ENCODE measurements at places on chromosomes 3 and 15.

DNA sequence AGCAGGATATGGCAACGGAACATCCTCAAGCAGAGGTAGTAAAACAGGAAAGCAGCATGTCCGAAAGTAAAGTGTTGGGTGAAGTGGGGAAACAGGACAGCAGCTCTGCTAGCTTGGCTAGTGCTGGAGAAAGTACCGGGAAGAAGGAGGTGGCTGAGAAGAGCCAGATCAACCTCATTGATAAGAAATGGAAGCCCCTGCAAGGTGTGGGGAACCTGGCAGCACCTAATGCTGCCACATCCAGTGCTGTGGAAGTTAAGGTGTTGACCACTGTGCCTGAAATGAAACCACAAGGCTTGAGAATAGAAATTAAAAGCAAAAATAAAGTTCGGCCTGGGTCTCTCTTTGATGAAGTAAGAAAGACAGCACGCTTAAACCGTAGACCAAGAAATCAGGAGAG is 14.3 kb upstream of the ZBTB47 start:
- DNase-seq: no peak

GRCh38 chr15:67715170-67715569 is 110.1 kb upstream of the SKOR1 start:
- DNase-seq: no peak

- DNase-seq: no peak
These were observed 126.7 kb upstream of the PHLDB2 start for GRCh38 chr3:111732252-111732879.

DNA sequence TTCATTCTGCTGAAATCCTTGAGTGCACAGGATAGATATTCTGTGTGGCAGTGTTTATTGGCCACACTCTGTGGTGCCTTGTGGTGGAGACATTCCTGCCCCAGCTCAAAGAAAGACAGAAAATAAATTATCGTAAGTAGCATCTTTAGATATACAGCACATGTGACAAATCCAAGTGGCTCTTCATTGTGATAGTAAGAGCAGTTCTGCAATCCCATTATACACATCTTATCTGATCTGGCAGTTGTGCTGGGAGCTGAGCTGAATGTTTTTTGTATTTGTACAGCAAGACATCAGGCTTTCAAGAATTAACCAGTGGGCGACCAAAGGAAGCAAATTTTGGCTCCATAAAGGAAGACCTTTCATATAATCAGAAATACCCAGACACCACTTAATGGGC is 235.3 kb upstream of the MRPL3 start:
- no peak for DNase-seq

GRCh38 chr15:48001393-48002039 is 119.3 kb upstream of the SLC24A5 start:
- DNase-seq: no peak

- DNase-seq: no peak
These were observed 11.5 kb downstream of the TCF12 start for GRCh38 chr15:56929933-56930332.

- no peak for DNase-seq
These were observed 38.6 kb downstream of the MGA start for GRCh38 chr15:41698779-41699178.

DNA sequence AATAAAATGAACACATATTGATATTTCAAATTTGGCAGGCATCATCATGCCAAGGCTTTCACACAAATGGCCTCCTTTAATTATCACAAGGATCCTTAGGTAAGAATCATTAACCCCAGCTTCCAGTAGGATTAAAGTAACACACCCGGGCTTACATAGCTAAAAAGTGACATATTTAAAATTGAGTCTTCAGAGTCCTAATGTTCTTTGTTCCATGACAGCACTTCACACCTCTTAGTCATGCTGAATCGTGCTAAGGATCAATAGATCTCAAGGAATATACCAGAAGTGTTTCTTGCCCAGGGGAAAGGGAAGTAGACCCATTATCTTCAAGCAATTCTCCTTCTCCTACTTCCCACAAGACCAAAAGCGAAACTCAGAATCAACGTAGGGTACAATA is 76.6 kb upstream of the SOX2 start:
- DNase-seq: no peak

GRCh38 chr3:69451594-69451993 is 65.7 kb upstream of the FRMD4B start:
- peak; percentile 20 for DNase-seq

- DNase-seq: no peak
These were observed 43.3 kb downstream of the PLOD2 start for GRCh38 chr3:146117406-146118285.

GRCh38 chr3:195956577-195956976 is 48.2 kb upstream of the TNK2 start:
- no peak for DNase-seq

DNA sequence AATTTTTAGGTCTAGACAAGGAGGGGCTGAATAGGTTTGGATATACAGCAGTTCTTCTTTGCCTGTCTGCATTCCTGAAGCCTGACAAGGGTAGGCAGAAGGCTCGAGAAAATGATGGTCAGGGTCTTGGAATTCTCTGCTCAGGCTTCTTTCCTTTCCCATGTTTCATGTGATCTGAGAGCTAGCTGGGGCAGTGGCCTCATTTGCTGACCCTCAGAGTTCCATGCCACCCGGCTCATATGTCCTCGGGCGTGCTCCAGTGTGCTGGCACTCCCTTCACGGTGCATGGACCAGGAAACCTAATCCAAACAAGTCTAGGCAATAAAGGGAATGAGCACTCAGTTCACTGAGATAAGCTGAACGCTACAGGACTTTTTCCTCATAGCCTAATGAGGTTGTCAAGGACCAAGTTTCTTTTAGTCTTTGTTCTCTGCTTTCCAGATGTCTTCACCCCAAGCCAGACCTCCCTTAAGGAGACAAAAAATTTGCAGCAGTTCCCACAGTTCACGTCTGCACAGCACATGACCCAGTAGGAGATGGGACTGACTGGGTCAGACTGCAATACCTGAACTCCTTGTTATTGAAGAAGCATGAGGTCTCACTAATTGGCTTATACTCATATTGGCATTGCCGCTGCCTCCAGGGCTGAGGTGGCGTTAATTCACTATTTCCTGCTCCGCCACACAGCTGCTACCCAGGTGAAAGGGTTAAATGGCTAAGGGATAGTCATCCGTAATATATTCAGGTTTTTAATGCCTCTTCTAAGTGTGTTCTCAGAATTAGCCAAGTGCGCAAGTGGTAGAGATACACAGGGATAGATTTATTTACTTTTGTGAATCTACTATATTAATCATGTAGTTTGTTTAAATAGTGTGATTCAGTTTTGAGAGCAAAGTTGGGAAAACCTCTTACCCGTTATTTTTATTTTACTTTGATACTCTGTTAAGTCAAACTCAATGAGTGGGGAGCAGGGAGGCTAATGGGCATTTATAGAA is 15.3 kb upstream of the RTP4 start:
- no peak for DNase-seq

- no peak for DNase-seq
These were observed 452.1 kb upstream of the PPP2R3A start for GRCh38 chr3:135513106-135514059.

DNA sequence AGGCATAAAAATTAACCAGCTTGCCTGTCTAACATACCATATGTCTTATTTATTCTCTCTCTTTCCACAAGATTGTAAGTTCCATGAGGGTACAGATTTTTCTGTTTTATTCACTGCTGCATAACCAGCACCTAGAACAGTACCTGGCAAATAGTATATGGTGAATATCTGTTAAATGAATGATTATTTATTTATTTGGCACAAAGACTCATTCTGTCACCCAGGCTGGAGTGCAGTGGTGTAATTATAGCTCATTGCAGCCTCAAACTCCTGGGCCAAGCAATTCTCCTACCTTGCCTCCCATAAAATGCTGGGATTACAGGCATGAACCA is 24.9 kb downstream of the DENND4A start:
- DNase-seq: no peak

DNA sequence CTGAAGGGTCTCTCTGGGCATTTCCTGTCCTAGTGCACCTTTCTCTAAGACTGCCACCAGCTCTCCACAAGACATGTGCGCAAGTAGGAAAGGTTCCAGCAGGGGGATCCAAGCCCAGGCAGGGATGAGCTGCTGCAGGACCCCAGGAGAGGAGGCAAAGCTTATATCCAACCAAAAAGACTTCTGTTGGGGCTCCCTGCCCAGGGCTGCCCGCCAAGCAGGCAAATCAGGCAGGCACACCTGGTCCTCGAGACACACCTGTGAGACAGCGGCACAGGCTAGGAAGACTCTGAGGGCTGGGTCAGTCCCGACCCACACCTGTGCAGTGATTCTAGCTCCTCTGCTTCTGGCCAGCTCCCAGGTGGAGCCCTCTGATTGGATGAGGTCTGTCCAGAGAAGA is 80.6 kb downstream of the MYLK start:
- DNase-seq: no peak

GRCh38 chr3:190063490-190063889 is 57.2 kb downstream of the P3H2 start:
- DNase-seq: no peak

DNA sequence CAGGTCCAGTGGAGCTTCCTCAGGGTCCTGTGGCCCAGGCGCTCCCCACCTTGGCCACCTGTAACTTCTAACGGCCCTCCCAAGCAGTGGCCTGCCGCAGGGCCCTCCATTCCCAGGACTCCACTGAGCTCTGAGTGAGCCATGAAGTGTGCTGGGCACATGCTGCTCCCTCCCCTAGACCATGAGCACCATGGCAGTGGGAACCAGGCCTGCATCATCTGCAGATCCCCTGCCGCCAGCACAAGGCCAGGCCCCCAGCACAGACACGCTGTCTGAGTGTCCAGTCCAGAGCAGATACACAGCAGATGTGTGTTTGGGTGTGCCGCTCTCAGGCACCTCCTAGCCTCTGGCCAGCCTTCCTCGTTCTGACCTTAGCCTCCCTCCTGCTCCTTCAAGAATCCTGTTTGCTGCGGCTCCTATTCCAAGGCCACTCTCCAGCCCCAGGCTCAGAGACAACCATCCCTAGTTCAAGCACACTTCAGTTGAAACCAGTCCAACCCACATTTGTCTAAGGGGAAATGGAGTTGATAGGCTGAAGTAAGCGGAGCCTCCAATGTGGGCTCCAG is 7.0 kb upstream of the KLF15 start:
- no peak for DNase-seq

DNA sequence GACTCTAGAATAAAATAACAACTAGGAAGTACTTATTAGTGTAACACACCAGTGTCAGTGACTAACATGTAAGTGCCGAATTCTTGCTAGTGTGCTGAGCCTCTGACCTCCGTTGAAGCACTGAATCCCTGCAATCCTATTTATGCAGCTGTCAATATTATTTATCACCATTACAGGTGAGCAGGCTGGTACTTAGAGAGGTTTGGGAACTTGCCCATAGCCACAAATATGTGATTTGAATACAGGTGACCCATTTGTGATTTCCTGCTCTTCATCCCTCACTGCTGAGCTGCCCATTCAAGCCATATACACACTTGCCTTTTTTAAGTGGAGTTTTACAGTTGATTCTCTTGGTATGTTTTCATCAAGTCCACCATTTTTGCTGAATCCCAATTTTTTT is 12.2 kb downstream of the EIF4E3 start:
- no peak for DNase-seq

GRCh38 chr15:100885811-100886210 is 6.2 kb downstream of the ALDH1A3 start:
- no peak for DNase-seq

GRCh38 chr3:67384760-67385397 is 269.5 kb downstream of the SUCLG2 start:
- DNase-seq: peak; percentile 50

DNA sequence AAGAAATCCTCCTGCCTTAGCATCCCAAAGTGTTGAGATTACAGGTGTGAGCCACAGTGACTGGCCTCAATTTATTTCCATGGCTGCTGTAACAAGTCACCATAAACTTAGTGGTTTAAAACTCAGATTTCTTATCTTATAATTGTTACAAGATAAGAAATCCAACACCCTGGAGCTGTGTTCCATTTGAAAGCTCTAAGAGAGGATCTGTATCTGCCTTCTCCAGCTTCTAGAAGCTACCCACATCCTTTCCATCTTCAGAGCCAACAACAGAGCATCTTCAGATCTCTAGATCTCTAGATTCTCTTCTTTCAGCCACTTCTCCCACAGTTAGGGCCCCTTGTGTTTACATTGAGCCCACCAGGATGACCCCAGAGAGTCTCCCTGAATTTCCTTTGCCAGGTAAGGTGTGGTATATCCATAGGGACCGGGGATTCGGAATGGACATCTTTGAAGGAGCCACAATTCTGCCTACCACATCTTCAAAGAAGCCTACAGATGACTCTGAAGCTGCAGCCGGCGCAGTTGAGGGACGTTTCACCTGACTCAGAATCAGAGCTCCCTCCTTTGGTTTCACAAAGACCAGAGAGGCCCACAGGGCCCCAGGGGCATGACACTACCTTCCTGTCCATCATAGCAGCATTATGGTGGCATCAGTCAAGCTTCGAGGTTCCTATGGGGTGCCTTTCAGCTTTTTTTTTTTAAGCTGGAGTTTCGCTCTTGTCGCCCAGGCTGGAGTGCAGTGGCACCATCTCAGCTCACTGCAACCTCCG is 87.0 kb upstream of the IGF1R start:
- no peak for DNase-seq

DNA sequence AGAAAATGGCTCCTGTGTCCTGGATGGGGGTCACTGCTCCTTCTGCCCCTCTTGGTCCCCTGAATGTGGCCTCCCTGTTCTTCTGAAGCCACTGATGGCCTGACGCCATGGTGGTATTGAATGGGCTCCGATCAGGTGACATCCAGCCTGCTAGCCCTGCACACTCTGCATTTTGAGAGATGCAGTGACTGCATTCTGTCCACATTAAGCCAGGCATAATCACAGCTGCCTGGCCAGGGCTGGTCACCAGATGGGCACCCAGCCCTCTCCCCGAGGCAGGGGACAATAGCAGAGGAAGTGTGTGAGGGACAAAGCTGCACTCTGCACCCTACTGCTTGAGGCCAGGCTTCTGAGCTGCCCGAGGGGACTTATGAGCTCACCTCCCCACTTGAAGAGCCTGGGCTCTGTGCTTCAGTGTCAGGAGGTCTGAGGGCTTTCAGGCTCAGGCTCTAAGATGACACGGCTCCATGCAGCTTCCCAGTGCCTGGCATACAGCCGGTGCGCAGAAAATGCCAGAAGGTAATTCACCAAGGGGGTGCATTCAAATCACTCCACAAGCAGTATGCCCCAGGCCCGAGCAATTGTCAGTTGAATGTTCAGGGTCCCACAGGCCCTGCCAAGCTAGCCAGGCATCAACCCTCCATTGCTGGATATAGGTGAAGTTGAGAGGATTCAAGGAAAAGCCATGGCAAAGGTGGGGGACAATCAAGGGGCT is 56.8 kb downstream of the WNT7A start:
- no peak for DNase-seq

GRCh38 chr3:17336291-17336690 is 406.1 kb downstream of the TBC1D5 start:
- no peak for DNase-seq

DNA sequence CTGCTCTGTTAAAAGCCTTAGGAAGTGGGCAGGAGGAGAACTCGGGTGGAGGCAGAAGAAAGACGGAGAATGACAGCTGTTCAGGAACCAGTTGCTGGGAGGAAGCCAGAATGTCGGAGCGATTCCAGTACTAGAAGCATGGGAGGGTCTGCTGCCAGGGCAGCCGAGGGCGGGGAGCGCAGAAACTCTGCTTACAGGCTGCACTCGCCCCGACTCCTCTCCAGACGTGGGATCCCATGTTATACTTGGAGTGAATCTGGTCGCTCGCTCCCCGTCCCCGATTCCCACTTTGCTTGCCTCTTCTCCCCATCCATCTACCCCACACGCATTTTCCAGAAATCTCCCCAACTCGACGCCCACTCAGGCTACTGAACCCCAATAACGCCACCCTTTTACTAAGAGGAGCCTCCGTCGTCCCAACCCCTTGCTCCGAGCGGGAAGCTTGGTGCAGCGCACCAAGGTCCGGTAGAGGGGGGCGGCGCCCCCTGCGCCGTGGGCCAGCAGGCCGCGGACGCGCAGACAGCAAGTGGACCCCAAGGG is 665 bp downstream of the GATM start:
- DNase-seq: no peak

- DNase-seq: no peak
These were observed 77.9 kb downstream of the APBA2 start for GRCh38 chr15:28963711-28964081.
